ENCODE measurements at places on chromosomes 1 and 21.

- no peak for DNase-seq
These were observed at the start of gene PIGR for GRCh38 chr1:206946261-206946660. Gene PIGR, minus strand, starts transcription at chr1:206946466. Its CDS starts 5,935 bp downstream, at chr1:206940531.

GRCh38 chr1:41618066-41618825 lies 133.8 kb upstream of the EDN2 start:
- no peak for DNase-seq

GRCh38 chr21:42518215-42518614 lies 4.6 kb downstream of the SLC37A1 start:
- DNase-seq: no peak

DNA sequence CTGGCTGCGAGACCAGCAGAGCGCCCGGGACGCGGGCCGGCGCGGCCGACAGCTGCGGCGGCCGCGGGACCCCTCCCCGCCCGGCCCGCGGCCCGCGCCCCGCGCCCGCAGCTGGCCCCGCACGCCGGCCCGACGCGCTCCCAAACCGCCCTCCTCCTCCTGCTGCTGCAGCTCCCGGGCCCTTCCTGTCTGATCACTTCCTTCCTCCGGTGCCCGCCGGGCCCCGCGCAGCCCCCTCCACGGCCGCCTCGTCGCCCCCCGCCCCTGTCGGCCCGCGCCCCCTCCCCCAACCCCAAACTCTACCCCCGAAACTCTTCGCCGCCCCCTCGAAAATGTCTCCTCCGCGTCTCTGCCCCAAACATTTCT lies 594 bp downstream of the LUZP1 start:
- no peak for DNase-seq

DNA sequence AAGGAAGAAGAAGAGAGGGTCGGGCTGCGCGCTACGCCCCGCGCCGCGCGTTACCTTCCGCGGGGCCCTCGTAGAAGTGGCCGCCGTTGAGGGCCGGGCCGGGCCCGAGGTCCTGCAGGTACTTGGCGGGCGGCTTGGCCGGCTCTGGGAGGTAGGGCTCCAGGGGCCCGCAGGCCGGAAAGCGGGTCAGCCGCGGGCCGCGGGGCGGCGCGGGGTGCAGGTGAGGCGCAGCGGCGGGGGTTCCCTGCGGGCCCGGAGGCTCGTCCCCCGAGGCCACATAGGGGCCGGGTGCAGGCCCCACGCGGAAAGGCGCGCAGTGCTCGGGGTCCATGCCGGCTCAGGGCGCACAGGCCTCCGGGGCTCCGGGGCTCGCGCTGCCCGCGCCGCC lies 196 bp downstream of the ALX3 start:
- no peak for DNase-seq

DNA sequence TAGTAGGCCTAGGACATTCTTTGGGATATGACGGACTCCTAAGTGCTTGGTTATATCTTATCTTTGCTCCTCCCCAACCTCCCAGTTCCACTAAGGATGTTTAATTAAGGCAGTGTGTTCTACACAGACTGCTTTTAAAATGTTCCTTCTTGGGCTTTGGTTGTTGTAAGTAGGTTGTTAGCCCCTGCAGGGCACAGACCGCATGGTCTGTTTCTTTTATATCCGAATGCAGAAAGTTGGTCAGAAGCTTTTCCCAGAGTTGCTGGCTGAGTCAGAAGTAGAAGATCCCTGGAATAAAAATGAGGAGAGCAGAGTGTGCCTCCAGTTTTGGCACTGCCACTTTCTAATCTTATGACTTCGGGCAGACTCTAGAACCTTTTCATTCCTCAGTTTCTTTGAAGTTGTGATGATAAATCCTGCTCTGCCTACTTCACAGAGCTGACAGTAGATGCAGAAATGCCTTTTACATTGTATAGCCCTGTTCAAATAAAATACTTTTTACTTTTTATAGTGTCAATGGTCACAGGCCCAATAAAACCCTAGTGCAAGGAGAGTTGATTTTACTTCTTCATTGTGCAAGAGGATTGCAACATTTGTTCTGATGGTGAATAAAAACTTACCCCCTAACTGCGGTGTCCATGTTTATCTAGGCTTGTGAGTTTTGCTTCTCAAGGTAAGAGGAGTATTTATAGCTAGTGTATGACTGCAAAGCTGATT lies 18.4 kb downstream of the FMN2 start:
- DNase-seq: no peak

DNA sequence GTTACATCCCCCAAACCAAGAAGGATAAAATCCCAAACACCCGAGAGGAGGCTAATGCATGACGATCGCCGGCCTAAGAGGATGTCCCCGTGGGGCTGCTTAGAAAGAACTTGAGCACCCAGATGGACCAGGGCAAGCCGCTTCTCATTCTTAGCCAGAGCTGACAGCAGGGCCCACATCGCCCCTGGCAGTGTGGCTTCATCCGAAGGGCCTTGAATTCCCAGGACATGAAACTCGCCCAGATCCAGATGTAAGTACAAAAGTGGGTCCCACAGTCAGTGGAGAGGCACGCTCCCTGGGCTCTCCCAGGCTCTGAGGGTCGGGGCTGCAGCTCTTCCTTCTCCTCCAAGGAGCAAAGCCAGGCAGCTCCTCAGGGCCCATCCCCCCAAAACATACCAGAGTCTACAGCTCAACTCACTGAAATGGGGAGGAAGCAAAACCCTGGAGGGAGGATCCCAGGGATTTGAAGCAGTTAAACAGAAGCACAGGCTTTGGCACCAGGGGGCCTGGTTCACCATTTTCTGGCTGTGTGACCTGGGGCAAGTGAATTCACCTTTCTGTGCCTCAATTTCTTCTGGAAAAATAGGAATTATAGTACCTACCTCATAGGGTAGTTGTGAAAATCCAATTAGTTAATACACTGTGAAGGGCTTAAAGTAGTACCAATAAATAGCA lies 85.6 kb downstream of the MAN1C1 start:
- DNase-seq: no peak

DNA sequence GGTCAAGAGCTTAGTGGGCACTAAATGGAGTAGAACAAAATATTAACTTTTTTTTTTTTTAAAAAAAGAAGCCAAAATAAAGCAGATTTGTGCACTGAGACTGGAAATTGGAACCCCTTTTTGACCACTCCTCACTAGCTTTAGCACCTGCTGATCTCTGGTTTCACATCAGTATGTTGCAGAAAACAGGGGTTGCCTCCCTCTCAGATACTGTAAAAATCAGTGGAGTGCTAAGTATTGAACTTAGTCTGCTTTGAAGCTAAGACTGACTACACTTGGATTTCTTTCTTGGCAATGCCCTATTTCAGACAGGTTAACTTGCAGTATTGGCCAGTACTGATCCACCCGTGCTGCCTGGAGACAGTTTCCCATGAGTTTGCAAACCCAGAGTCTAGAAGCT lies 2.7 kb upstream of the KIAA0040 start:
- no peak for DNase-seq

GRCh38 chr1:180094705-180095295 lies 59.9 kb upstream of the QSOX1 start:
- DNase-seq: no peak

- peak; percentile 14 for DNase-seq
These were observed 40.9 kb downstream of the ELK4 start for GRCh38 chr1:205590777-205591513.

- DNase-seq: no peak
These were observed 2099.8 kb downstream of the MRPL39 start for GRCh38 chr21:23507501-23507900.

DNA sequence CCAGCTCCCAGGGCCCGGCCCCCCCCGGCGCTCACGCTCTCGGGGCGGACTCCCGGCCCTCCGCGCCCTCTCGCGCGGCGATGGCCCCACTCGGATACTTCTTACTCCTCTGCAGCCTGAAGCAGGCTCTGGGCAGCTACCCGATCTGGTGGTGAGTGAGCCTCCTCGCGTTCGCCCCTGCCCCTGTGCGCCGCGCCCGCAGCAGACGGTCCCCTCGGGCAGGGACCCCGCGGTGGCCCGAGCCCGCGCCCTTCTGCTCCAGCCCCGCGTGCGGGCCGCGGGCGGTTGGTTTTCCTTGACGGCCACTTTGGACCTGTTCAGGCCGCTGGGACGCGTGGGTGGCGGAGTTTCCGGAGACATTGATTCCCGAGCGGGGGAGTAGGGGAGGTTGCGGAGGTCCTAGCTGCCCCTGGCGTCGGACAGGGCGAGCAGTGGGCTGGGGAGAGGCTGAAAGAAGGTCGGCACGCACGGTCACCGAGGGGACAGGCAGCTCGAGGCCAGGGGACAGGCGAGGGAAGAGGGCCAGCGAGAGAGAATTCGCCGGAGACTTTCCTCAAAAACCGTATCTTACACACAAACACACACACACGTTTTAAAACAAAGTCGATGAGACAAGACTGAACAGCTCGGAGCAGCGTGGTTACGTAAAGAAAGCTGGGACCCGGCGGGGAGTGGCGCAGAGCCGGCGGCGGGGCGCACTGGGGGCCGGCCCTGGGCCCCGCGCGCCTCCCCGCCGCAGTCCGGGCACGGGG lies 427 bp downstream of the WNT3A start:
- DNase-seq: no peak

GRCh38 chr1:114458237-114458777 lies 52.7 kb downstream of the TRIM33 start:
- DNase-seq: no peak

- no peak for DNase-seq
These were observed 1.6 kb downstream of the MARK1 start for GRCh38 chr1:220529521-220530020.

- no peak for DNase-seq
These were observed 959 bp upstream of the SDC3 start for GRCh38 chr1:30909365-30910068.

GRCh38 chr1:65420590-65421350 lies at the start of the genes LEPR and LEPROT:
Gene LEPR, plus strand, starts transcription at chr1:65420668. Its CDS starts 144,898 bp downstream, at chr1:65565566.
Gene LEPROT, plus strand, starts transcription at chr1:65420668. Its CDS starts 57 bp downstream, at chr1:65420725.
- DNase-seq: no peak

GRCh38 chr1:241648159-241648558 lies 3.9 kb upstream of the WDR64 start:
- no peak for DNase-seq

DNA sequence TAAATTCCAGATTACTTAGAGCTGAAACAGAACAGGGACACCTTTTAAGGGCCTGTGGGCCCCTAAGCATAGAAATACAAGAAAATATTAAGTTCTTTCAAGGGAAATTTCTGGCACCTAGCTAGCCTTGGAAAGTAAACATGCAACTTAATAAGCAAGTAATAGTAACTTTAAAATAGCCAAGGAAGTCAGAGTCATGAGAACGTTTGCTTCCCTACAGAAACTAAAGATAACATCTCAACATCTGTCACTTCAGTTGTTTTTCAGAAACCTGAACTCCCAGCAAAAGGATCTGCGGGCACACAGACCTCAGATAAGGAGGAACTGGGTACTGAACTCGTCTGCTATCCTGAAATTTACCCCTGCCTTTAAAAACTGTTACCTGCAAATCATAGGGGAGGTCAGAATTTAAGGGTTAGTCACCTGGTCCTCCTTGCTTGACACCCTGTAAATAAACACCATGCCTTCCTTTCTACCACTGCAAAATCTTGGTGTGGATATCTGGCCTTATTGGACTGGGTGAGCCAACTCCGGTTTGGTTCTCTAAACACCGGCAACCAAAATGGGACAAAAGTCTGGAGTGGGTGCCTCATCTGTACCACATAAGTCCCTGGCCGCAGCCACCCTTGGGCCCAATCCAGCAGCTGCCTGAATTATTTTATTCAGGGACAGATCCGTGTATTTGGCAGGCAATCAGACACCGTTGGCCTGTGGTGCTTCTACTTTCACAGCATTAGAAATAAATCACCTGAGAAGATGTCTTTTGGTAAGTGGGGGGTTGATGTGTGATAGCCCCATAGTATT lies 27.9 kb downstream of the NRDC start:
- DNase-seq: no peak

- DNase-seq: peak; percentile 26
These were observed 229.7 kb upstream of the TMEM51 start for GRCh38 chr1:14923727-14924452.

GRCh38 chr1:119805247-119805646 lies 6.0 kb downstream of the REG4 start:
- no peak for DNase-seq

GRCh38 chr1:87612956-87613355 lies 284.3 kb downstream of the LMO4 start:
- DNase-seq: no peak

DNA sequence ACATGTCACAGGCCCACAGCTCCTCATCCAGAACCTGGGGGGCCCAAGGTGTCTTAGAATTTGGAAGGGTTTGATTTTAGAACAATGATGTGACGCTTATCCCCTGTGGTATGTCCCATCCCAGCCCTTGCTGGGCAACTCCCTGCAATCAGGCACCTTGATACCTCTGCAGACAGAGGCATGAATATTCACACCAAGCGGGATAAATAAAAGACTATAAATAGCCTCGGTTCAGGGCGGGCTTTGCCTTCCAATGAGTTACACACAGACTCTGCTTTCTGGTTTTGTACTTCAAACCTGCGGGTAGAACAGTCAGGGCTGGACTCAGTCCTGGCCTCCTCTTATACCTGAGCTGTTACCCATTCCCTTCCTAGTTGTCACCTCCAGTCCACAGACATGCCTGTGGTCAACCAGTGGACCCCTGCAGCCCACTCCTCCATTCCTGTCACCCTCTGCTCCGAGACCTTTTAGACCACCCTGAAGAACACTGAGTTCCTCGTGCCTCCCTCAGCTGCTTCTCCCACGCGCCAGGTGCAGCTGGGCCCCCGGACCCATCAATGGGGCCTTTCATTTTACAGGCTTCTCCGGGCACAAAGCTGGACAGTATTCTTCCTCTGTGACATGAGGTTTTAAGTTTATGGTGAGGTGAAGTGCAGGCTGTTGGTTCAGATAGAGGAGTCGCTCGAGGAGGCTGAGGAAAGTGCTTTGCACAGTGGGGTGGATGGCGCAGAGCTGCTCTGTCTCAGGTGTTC lies 120.1 kb upstream of the TNR start:
- DNase-seq: no peak

- DNase-seq: no peak
These were observed 217.6 kb downstream of the SDCCAG8 start for GRCh38 chr1:243473227-243474135.

DNA sequence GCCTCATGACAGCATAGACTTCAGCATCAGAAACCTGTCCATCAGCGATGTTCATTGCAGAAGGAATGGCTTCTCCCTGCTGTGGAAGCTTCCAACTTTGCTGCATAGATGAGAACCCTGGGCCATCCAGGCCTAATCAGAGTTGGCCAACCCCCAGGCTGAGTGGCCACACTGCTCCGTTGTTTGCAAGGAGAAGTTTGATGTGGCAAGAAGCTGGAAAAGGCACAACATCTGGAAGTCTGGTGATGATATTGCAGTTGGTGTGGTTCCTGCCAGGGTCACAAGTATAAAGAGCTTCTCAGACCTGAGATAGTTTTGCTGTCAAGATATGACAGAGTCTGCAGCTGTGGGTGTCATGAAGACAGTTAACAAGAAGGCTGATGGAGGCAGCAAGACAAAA lies 41.2 kb downstream of the RHOU start:
- no peak for DNase-seq

DNA sequence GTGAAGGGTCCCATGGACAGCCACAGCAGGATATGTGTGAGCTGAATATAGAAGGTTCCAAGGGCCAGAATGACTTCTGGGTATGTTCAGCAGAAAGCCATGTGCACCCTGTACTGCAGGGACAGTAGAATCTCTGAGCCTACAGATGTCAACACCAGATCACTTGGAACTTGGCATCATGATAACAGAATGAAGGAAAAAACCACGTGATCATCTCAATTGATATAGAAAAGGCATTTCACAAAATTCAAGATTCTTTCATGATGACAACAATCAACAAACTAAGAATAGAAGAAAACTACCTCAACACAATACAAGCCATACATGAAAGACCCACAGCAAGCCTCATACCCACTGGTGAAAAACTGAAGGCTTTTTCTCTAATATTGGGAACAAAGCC lies 885 bp upstream of the KRTAP12-2 start:
- DNase-seq: no peak

GRCh38 chr1:67690411-67690810 lies 5.4 kb downstream of the GADD45A start:
- no peak for DNase-seq

All from activated T-cell treated with anti-CD3 and anti-CD28 coated beads, Interleukin-2, amount 50 U/mL, for 48 hours (primary cell).